ENCODE measurements at places on chromosomes 5 and 9. TPM values are rescaled to one million over a fixed set of nuclear protein-coding genes. Genes with fewer than 3 reads are reported as not detected.

GRCh38 chr5:1406681-1407640 is 38.3 kb downstream of the SLC6A3 start:
- no peak for DNase-seq

GRCh38 chr5:108168915-108169314 is 213.0 kb downstream of the FBXL17 start:
- DNase-seq = no peak

- no peak for DNase-seq
These were observed 350.8 kb downstream of the EFNA5 start for GRCh38 chr5:107319901-107320300.

DNA sequence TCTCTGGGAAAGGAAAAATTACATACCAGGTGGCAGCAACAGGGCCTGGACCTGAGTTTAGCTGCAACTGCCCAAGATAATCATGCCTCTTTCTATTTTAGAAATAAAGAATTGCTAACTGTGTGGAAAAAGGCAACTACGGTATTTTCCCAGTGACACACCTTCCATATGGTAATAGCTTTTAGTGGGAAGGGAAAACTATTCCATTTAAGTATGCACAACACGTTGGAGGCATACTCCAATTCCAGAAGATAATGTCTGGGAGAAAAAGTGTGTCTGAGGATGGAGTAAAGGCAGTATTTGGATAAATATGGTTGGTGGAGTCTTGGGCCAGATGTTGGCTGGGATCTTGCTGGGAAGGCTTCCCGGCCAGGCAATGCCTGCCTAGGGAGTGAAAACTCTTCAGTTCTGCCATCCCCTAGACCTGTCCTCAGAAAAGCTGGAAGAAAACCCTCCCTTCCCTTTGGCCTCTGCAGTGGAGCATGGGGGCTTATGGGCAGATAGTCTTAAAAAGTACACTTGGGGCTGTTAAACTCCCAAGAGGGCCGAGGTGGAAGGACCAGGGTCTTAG is 40.6 kb downstream of the SH3PXD2B start:
- no peak for DNase-seq

The MATR3 gene
- total RNA-seq = 133 TPM

The SMIM33 gene
- total RNA-seq = 0.50 TPM

The DND1 gene
- total RNA-seq = 2.1 TPM

The SELENOP gene
- not detected for total RNA-seq

GRCh38 chr5:16921211-16921610 is 14.9 kb downstream of the MYO10 start:
- DNase-seq = no peak

The GPR151 gene
- not detected for total RNA-seq

The TRIM7 gene
- total RNA-seq = 1.4 TPM

The BTNL3 gene
- total RNA-seq = not detected

The GNAQ gene
- 24.7 TPM for total RNA-seq

- DNase-seq = no peak
These were observed 17.0 kb upstream of the C1QTNF3 start for GRCh38 chr5:34059977-34060376.

- no peak for DNase-seq
These were observed 61.3 kb upstream of the ELL2 start for GRCh38 chr5:96022971-96023370.

- DNase-seq = no peak
These were observed 339.9 kb downstream of the ADGRV1 start for GRCh38 chr5:90898326-90899013.

GRCh38 chr9:91465420-91465819 is 41.8 kb upstream of the NFIL3 start:
- no peak for DNase-seq

DNA sequence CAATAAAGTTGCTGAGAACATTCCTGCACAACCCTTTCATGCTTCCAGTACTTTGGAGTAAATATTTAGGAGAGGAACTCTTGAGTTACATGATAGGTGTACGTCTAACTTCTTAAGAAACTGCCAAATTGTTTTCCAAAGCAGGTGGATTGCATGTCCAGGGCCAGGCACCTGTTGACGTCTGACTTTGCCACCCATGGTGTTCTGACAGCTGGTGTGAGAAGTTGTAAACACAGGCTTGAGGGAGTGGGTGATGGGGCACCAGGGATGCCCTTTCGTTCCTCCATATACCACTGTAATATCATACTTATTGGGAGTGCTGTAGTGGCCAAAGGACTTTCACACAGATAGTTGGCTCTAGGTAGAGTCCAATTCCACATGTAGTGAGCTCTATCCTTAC is 352.1 kb downstream of the GADD45G start:
- no peak for DNase-seq

The ELOVL7 gene
- total RNA-seq = 0.69 TPM

- no peak for DNase-seq
These were observed 63.1 kb upstream of the TTC23L start for GRCh38 chr5:34775886-34776285.

GRCh38 chr5:8068078-8068477 is 199.1 kb downstream of the MTRR start:
- no peak for DNase-seq

DNA sequence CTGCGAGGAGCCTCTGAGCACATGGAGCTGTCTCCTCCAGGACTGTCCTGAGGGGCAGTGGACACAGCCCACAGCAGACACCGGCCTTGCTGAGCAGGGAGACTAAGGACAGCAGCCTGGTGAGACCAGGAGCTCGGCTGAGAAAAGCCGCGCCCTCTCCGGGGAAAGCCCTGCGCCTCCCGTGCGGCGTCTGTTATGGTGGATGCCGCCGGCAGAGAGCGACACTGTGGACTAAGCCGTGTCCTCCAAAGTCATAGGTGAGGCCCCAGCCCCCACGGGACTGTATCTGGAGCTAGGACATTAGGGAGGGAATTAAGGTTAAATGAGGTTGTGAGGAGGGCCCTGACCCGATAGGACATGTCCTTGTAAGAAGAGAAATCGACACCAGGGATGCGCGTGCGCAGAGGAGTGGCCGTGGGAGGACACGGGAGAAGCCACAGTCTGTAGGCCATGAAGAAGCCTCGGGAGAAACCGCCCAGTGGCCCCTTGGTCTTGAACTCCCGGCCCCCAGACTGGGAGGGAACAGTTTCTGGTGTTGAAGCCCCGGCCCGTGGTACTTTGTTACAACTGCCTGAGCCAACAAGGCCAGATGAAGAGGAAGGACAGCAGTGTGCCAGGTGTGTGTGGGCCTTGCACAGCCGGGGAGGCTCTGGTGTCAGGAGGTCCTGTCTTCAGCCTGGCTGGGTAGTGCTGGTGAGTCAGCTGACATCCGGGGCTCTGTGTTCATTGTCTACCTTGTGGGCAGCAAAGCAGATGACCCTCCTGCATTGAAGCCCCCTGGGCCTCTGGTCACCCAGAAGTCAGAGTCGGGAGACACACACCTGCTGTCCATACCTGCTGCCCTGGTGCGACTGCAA is 22.1 kb downstream of the MRPL36 start:
- peak; percentile 4 for DNase-seq

DNA sequence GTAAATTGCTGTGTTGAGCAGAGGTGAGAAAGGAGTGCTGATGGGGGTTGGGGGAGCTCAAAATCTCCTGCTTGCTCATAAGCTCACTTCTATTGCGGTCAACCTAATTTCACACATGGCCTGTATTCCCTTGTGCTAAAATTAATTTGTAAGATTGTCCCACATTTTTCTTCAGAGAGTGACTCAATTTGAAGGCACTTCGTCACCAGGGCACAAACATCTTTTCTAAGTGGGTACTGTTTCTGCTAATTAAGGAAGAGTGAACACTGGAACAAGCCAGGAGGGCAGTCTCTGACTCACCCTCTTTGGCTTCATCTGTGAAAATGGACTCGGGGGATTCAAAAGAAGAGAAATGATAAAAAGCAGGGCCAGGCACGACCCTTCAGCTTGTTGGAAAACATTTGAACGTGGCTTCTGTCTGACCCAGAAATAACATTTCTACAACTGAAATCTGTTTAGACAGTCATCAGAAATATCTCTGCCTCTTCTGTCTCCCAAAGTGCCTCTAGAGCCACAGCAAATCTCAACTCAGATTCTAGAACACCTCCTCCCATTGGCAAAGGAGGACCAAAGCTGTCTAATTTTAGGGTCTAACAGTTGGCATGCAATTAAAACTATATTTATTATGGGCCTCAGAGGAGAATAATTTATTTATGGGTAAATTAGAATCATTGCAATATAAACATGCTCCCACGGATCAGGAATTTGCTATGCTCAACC is 49.8 kb downstream of the FEM1C start:
- DNase-seq = no peak
